Activated CD4-positive, alpha-beta T cell treated with anti-CD3 and anti-CD28 coated beads, Interleukin-2, amount 50 U/mL, for 48 hours (primary cell): ENCODE measurements at places on chromosomes 7 and 10.

DNA sequence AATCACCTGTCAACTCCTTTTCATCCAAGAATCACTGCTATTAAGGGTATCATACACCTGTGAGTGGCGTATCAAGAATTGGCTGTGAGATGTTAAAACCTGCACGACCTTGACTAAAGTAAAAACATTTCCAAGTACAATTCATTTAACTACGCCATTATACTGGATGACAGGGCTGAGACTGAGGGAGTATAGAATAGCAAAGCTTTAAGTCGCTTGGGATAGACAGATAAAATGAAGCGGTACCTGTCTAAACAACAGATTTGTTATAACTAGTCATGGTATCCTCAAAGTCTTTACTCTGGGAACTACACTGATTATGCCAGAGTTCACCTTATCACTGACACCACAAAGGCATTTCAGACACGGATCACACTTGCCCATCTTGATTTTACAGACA, 366.1 kb upstream of the LRRN3 start:
- no peak for DNase-seq

DNA sequence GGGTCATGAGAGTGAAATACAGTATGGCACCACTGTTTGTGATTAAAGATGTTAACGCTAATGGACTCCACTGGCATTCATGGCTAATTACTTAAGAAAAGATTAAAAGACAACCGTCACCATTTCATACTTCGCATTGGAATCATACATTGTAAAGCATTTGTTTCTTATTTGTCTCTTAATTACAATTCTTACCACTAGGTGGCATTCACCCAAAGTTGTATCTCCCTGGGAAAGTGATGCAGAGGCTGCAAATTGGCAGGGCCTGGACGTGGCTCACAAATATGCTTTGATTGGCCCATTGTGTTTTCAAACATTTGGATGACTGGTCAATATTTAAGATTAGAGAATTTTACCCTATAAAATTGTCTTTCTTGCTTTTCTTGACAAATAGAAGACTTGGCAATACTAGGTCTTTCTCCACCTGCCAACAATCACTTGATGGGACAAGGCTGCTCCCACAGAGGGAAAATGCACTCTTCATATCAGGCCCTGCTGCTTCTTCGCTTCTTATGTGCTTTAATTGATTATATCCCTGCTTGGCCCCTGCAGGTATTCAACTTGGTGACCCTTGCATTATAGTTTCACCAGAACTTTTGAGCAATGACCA, 72.1 kb upstream of the STARD3NL start:
- DNase-seq = no peak

DNA sequence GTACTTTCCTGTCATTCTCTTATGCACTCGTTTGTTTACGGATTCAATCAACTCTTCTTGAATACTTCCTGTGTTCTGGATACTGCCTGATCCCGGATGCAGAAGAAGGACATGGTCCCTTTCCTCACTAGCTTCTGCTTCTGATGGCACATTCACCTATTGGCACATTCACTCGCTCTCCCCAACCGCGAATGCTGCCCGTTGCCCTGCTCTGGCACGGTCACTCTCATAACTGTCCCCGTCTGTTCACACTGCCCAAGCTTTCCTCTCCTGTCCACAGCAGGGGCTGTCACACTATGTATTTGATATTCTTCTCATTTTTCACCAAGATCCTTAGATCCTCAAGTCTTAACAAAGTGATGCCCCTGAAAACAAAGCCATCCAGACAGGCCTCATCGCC, 327.4 kb downstream of the PAXIP1 start:
- DNase-seq = no peak

DNA sequence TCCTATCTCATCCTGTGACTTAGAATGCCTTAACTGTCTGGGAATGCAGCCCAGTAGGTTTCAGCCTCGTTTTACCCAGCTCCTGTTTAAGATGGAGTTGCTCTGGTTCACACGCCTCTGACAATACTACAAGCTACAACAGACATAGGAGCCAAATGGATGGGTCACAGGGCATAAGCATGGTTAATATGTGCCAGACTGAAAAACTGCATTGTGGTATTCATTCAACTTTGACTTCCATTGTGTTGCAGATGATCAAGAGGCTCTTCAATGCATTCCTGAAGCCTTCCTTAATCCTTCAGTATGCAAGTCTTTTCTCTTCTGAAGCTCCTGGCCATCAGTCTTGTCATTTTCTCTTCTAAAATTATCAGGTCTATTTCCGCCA, 20.3 kb upstream of the RNF32 start:
- DNase-seq = no peak

DNA sequence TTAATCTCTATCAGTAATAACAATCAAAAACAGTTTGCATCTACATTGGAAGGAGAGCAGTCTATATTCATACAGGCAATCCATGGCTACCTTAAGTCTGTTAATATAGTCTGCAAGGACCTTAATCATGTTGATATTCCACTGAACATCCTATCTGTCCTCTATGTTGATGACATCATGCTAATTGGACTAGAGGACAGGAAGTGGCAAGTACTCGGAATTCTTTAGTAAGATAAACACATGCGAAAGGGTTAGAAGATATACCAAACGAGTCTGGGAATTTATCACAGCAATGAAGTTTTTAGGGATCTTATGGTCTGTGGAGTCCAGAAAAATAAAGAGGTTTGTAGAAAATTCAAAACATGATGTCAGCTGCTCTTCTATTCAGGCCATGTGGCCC, 11.3 kb upstream of the SAMD9L start:
- DNase-seq = no peak

DNA sequence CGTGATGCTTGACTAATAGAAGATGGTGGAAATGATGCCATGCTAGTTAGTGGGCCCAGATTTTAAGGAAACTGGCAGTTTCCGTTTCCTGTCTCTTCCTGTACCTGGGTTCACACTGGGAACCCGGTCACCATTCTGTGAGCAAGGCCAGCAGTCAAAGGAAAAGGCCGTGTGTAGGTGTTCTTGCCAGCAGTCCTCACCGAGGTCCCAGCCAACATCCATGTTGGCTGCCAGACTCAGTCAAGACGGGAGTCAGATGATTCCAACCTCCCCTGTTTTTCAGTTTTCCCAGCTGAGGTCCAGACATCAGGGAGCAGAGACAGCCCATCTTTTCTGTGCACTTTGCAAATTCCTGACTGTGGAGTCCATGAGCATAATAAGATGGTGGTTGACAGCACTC, 15.2 kb upstream of the PILRB start:
- no peak for DNase-seq

- DNase-seq = no peak
Measured at GRCh38 chr10:44161184-44161583, 223.7 kb downstream of the CXCL12 start.

- no peak for DNase-seq
Measured at GRCh38 chr10:3111621-3112163, 44.3 kb downstream of the PFKP start.

DNA sequence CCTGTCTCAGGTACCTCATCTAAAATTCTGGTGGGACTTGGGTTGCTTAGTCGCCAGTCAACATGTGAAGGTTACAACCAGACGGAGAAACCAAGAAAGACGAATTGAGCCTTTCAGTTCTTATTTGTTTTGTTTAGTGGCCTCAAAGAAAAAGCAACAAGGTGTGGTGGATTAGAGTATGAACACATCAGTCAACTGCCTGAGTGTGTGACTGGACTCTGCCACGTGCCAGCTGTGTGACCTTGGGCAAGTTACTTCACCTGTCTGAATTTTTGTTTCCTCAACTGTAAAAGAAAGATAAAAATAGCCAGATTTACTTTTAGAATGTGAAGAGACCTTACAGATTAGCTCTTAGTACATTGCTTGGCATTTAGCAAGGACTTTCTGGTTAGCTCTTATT, 259.2 kb downstream of the CREB5 start:
- no peak for DNase-seq

GRCh38 chr7:41820111-41820671, 117.3 kb upstream of the INHBA start:
- DNase-seq = no peak

DNA sequence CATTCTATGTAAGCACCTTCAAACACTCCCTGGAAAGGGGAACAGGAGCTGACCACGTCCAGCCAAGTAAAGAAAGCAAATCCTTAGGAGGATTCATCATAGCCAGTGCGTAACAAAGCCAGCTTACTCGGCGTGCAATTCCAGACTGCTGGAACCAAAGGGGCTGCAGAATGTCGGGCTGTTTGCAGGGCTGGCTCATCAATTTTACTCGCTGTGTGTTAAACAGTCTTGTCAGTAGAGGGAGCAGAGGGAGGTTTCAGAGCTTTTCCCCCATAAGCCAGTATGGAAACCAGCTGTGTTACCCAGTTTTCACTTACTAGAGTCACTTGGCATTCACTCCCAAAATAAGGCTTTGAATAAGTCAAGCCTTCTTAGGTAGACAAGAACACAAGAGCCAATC, 127.1 kb downstream of the KMT2E start:
- DNase-seq = no peak

GRCh38 chr7:103809229-103809994, 180.0 kb downstream of the RELN start:
- DNase-seq = no peak

DNA sequence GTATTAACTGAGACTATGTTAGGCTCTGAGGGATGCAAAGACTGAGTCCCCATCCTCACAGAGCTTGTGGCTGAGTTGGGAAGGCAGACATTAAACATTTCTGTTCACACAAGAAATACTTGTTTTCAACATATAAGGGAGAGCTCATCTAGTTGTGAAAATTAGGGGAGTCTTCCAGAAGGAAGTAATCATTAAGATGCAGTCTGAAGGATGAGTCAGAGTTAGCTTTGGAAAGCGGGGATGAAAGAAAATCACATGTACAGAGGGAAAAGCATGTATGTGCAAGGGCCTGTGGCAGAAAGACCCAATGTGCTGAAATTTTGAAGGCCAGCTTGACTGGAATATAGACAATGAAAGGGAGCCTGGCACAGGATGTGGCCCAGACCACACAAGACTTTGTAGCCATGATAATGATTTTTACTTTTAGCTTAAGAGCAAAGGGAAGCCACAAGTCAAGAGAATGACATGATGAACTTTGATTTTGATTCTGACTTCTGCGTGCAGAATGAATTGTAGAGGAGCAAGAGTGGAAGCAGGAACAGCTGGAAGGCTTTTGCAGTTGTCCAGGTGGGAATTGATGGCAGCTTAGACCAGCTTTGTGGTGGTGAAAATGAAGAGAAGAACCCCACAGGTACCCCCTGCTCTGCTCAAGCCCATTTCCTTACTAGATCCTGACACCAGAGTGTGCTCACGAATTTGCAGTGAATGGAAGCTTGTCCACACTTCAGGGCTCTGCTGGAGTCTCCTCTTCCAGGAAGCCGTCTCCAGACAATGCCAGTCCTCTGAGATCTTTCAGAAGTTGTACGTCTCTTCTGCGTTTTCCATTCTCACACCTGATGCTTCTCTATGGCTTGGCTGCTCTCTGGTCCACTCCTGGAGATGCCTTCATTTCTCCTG, 115.6 kb downstream of the ATXN7L1 start:
- no peak for DNase-seq

- no peak for DNase-seq
Measured at GRCh38 chr7:102873470-102874165, 39.2 kb upstream of the LRRC17 start.

DNA sequence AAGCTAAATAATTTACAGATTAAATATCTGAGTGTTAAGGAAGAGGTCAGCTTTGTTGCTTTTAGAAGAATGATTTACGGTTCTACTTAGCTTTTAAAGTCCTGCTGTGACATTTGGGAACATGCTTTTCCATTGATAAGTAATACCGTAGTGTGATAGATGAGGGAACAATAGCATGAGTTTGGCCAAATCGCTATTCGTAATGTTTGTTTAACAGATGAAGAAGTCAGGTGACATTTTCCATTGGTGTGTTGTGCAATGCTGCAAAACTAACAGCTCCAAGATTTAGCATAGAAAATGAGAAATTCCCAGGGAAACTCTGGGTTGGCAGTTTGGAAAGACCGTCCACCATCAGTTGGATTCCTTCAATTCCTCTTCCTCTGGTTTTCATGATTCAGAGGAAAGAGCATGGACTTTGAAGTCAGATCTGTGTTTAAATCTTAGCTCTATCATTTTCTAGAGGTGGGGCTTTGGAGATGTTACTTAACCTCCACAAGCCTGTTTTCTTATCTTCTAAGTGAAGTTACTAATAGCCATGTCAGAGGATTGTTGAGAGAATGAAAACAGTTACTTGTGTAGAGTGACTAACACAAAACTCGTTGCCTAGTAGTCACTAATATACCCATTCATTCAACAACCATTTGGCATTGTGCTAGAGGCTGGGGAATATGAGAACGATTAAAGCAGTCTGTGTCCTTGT, 140.4 kb upstream of the BMPER start:
- DNase-seq = no peak

GRCh38 chr7:151374139-151374538, 32.5 kb downstream of the NUB1 start:
- DNase-seq = no peak

GRCh38 chr10:84574102-84574501, 245.7 kb downstream of the CCSER2 start:
- DNase-seq = no peak

DNA sequence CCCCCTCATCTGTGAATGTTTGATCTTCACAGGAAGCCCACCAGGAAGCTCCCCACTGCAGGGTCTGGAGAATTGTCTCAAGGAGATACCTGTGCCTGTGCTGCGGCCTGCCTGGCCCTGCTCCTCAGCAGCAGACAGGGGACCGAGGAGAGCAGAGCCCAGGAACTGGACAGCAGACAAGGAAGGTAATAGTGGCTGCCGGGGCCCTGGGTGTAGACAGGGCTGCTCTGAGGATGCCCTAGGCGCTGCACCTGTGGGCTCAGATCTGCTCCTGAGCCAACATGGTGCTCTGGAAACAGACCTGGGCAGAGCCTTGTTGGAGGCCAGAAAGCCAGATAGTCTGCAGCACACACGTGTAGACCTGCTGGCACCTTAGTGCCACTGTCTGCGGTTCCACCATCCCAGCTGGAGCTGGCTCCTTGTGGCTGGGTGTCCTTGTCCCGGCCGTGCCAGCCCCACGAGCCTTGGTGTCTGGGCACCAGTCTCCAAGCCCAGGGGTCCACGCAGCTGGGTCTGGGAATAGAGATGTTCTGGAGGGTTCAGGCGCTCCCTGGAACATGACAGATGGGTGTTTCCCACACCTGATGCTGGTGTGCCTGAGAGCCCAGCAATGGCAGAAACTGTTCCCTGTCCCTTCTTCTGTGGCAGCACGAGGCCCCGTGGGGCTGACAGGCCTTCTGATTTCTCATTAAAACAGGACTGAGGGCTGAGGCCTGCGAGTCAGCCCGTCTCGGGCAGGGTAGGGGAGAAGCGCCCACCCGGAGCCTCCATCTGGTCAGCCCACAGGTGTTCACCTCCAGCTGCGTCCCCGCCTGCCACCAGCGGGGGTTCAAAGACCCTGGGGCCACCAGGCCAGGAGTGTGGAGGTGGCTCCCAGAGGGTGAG, 44.7 kb downstream of the ZNF467 start:
- DNase-seq = no peak

GRCh38 chr7:125526958-125527357, 597.3 kb upstream of the POT1 start:
- no peak for DNase-seq

DNA sequence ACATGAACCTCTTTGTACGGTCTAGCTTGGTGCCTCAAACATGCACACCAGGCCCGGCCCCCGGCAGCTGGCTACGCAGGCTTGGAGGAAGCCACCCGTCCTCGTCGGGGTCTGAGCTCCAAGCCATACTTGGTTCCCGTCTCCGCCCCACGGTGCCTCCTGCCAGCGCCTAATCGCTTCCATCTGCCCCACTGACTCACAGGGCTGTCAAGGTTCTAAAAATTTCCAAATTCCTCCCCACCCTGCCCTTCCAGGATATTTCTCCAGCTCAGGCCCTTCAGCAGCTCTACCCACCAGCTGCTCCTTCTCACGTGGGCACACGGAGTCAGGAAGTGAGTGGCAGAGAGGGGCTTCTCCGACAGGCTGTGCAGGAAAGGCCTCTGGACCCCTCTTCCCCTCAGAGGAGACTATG, 38.8 kb downstream of the TMEM270 start:
- no peak for DNase-seq
